ENCODE measurements at places on chromosomes 5 and 9.

- DNase-seq: no peak
Measured at GRCh38 chr9:95073042-95073607, 244.4 kb downstream of the FANCC start.

GRCh38 chr9:120910643-120911042, 16.0 kb downstream of the TRAF1 start:
- no peak for DNase-seq

DNA sequence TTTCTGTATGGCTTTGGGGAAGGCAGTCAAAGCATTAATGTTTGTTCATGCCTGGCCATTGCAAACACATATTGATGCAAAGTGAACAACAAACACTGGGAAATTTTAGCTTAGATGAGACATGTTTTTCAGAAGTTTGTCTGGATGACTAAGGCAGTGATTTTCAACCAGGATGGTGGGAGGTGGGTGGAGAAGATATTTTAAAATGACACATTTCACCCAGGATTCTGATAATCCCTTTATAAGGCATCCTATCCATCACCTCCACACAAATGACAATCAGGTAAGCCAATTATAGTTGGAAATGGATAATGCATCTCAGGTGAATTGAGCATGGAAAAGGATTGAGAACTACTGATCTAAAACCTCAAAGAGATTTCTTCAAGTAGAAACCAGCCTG, 57.4 kb upstream of the SV2C start:
- DNase-seq: no peak

- no peak for DNase-seq
Measured at GRCh38 chr5:145848854-145849253, 13.7 kb upstream of the PRELID2 start.

- DNase-seq: no peak
Measured at GRCh38 chr5:127812570-127812969, 109.4 kb downstream of the CCDC192 start.

- no peak for DNase-seq
Measured at GRCh38 chr9:17813798-17814197, 234.9 kb downstream of the SH3GL2 start.

DNA sequence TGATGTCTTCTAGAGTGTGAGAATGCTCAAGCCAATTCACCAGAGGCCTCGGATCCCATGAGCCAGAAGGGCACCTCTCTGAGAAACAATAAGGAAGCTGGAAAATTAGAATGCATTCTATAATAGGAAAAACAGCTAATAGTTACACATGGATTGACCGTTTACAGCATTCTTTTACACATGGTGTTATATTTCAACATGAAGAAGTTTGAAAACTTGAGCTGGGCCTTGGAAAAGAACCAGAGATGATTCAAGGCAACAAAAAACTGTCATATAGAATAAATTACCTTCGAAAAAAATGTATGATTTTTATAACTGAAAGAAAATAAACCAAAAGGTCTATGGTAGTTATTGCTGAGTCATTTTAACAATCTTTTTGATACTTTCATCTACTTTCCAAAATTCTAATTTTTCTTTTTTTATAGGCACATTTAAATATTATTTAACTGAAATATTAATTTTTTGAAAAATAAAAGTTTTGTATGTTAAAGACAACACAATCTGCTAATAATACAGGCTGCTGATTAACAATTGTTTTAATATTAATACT, 6.2 kb downstream of the SH3TC2 start:
- no peak for DNase-seq

GRCh38 chr5:138188626-138189025, 9.7 kb downstream of the KIF20A start:
- no peak for DNase-seq

DNA sequence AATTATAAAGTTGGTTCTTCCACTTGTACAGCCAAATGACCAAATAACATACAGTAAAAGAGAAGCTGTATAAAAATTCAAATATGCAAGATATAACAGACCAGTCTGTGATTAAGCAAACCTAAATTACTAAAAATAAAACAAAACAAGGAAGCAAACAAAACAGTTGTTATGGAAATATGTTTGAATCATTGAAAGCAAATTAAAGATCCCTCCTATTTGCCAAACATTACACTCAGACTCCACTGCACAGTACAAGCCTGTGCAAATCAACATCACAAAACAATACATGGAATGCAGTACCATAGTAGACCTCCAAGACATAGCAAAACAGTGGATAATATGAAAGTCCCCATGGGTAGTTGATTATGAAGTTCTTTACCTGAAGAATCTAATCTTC, 288.1 kb upstream of the PTGER4 start:
- DNase-seq: no peak

DNA sequence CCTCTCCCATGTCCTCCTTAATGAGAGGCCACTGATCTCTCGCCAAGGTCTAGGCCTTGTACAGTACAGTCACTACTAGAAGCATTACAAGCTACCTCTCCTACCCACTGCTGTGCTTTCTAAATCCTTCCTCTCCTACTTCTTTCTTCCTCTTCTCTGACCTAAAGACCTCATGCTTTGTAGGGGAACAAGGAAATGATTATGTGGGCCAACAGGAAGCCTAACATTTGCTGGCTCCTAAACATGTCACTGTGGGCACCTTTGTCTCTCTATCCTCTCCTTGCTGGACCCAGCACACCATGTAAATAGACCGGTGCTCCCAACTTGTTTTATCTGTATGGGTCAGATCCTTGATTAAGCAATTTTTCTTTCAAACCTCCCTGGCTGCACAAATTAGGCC, 16.7 kb downstream of the SLC28A3 start:
- DNase-seq: no peak

GRCh38 chr5:141100243-141100805, at the start of gene PCDHB3:
PCDHB3 (plus strand) TSS chr5:141100473; CDS start chr5:141100650, 177 bp downstream.
- no peak for DNase-seq

DNA sequence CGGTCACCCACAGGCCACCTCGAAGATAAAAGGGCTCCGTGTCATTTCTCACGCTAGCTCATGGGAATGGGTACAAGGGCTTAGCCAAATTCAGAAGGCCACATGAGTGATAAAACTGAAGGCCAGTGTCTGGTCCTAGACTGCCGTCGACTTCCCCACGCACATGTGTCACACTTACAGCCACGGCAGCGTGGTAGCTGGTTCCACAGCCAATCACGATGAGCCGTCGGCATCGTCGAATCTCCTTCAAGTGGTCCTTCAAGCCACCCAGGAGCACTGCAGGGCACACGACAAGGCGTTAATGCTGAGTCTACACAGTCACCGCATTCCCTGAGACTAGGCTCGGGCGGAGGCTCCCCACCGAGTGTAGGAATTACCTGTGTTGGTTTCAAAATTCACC, 24.7 kb upstream of the MAPK9 start:
- DNase-seq: no peak

GRCh38 chr5:2895876-2896275, 144.4 kb upstream of the IRX2 start:
- DNase-seq: no peak

DNA sequence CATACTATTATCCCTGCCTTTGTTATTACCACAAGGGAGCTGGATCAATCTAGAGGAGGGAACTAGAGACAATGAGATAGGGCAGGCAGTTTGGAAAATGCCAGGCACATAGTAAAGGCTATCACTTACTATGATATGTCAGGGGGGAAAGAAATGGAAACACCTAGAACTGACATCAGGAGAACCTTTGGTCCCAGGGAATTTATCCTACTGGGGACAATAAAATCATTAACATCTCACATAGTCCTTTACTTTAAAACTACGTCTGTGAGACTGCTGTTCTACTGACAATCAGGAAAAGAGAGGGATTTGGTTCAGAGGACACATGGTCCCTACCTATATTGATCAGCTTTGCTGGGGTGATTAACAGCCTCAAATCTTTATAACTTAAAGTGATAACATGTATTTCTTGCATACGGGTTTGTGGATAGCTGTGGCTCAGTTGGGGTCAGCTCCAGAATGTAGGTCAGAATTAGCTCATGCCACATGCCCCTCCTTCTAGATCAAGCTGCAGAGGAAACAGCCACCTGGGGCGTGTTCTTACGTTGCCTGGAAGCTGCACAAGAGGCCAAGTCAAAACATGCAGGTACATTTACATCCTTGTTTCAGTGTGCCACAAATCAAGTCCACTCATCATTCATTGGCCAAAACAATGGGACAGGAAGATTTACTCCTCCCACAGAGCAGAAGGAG, 43.9 kb upstream of the ALDOB start:
- DNase-seq: no peak

GRCh38 chr9:68797116-68797515, 92.1 kb downstream of the PIP5K1B start:
- DNase-seq: no peak

DNA sequence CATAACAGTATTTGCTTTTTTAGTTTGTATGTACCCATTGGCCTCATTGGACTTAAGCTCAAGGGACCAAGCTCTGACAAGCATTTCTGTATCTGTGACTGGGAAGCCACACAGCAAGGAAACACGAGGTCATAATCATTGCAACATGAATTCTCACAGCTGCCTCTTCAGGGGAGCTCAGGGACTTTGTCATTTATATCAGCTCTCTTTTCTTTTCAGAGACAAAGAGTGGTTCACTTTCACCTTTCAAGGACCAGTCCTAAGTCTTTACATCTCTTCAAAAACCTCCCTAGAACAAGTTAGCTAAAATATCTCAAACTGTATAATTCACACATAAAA, 58.6 kb downstream of the ADAMTS12 start:
- no peak for DNase-seq

DNA sequence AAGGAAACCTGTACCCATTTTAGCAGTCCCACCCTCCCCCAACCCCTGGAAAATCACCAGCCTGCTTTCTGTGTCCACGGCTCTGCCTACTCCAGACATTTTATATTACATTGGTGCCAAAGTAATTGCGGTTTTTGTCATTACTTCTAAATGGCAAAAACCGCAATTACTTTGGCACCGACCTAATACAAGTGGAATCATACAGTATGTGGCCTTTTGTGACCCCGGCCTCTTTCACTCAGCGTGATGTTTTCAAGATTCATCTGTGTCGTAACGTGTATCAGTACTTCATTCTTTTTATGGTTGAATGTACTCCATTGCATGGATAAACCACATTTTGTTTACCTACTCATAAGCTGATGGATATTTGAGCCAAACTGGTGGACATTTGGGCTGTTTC, 9.7 kb upstream of the ORM1 start:
- no peak for DNase-seq

DNA sequence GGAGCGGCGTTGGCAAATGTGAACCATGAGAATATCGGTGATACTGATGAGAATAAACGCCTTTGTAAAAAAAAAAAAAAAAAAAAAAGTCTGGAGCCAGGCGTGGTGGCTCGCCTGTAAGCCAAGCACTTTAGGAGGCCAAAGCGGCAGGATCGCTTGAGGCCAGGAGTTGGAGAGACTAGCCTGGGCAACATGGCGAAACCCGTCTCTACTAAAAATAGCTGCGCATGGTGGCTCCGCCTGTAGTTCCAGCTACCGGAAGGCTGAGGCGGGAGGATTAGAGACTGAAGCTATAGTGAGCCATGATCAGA, 425 bp upstream of the NFX1 start:
- DNase-seq: no peak

GRCh38 chr9:134052491-134052890, 15.3 kb downstream of the BRD3 start:
- no peak for DNase-seq

DNA sequence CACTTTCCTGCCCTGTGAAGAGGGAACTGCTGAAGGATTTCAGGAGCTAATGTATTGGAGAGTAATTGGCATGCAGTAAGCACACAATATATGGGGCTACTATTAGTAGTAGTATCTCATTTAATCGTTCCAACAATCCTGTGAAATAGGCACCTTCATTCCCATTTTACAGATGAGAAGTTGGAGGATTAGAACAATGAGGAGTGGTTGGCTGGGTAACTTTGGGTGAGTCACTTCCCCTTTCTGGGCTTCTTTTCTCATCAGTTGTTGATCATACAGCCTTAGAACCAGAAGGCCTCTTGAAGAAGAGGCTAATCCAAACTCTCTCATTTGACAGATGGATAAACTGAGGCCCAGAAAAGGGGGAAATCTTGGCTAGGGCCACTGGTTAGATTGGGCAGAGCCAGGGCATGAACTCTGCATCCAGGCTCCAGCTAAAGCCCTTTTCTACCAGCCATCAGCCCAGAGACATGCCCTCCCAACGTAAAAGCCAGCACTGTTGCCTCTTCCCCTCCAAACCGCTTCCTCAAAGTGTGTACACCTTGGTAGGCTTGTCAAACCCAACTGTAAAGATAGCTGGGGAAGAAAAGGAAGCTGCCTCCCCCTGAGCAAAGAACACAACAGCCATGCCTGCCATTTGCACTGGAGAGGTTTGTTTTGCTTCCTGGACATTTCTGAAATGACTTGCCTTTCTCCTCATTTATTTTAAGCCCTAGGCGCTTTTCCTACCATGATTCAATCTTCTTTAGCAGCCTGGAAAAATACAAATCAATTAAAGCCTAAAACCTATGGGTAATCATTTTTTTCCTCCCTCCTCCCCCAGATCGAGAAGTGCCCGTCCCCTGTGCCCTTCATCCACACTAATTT, 992 bp downstream of the SPACA9 start:
- no peak for DNase-seq

GRCh38 chr5:133387621-133388020, 224.7 kb downstream of the FSTL4 start:
- DNase-seq: no peak

GRCh38 chr5:19240170-19240569, 747.8 kb downstream of the CDH18 start:
- DNase-seq: no peak

- DNase-seq: no peak
Measured at GRCh38 chr9:124279531-124280175, 21.9 kb downstream of the NEK6 start.

GRCh38 chr9:14231196-14231990, 82.5 kb downstream of the NFIB start:
- no peak for DNase-seq

GRCh38 chr5:42908086-42908485, 96.4 kb upstream of the SELENOP start:
- no peak for DNase-seq

DNA sequence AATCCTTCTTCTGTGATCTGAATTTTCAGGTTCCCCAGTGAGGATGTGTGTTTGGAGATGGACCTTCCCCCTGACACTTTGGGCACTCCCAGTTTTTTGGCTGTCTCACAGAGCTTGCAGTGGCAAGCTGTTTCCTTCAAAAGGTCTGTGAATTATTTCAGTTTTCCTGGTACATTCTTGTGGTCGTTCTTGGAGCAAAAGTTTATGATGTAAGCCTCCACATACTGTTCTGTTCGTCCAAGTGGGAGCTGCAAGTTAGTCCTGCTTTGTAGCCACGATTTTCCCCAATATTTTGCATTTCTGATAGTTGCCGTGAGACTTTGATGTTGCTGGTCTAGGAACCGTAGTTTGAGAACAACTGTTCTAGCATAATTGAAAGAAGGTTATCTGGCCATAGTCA, 88.3 kb downstream of the MTAP start:
- no peak for DNase-seq

Data from NCI-H1694 treated with DMSO at 0.1 percent for 48 hours (cell line).